Activated CD8-positive, alpha-beta memory T cell treated with anti-CD3 and anti-CD28 coated beads for 1 hour (primary cell): ENCODE measurements at places on chromosomes 2 and 18.

DNA sequence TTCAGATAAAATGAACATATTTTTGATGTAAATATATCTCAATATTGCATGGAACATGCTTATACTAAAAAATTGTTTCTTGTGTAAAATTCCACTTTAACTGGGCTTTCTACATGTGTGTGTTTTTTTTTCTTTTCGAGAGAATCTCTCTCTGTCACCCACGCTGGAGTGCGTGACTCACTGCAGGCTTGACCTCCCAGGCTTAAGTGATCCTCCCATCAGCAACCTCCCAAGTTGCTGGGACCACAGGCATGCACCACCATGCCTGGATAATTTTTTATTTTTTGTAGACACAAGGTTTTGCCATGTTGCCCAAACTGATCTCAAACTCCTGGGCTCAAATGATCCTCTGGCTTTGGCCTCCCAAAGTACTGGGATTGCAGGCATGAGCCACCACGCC, 254.6 kb downstream of the LOXHD1 start:
- no peak for DNase-seq

GRCh38 chr2:16644221-16644925, 21.3 kb downstream of the CYRIA start:
- DNase-seq = no peak

GRCh38 chr18:63236406-63236805, 83.2 kb downstream of the BCL2 start:
- no peak for DNase-seq

DNA sequence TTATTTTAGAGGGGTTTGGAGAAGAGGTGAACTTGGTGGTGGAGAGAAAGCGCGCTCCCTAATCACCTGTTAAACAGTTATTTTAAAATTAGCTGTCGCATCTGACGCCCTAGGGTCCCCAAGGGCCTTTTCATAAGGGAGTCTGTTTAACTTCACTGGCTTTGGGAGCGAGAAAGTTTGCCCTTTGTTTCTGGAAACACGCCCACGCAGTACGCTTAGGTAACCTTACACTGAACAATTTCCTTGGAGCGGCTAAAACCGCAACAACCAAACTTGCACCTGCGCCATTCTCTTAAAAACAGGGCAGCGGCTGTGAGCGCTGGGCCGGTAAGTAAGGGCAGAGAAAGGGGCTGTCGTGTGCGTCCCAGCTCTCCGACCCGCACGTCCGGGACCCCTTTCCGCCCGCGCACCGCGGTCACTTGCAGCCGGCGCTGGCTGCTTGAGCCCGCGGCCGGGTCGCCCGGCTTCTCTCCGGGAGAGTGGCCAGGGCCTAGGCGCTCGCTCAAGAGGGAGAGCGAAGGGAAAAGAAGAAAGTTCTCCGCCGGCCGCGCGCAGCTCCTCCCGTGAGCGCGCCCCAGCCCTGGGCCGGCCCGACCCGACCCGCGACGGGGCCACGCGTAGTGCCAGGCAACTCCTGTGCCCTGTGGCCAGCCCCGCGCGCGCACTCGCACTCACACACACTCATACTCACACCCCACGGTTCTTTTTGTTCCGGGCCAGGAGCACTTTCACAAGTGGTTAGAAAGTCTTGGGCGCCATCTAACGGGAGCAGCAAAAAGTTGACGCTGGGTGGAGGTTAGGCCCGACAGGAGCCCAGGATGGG, 19.2 kb downstream of the POU3F3 start:
- DNase-seq = no peak
